Substantia nigra (tissue), 51 donors: ENCODE measurements at places on chromosomes 2 and 18.

- DNase-seq = no peak
Observed at GRCh38 chr18:6807515-6808257, 78.2 kb downstream of the ARHGAP28 start.

- DNase-seq = no peak
Observed at GRCh38 chr2:10169581-10169980, 47.0 kb downstream of the RRM2 start.

DNA sequence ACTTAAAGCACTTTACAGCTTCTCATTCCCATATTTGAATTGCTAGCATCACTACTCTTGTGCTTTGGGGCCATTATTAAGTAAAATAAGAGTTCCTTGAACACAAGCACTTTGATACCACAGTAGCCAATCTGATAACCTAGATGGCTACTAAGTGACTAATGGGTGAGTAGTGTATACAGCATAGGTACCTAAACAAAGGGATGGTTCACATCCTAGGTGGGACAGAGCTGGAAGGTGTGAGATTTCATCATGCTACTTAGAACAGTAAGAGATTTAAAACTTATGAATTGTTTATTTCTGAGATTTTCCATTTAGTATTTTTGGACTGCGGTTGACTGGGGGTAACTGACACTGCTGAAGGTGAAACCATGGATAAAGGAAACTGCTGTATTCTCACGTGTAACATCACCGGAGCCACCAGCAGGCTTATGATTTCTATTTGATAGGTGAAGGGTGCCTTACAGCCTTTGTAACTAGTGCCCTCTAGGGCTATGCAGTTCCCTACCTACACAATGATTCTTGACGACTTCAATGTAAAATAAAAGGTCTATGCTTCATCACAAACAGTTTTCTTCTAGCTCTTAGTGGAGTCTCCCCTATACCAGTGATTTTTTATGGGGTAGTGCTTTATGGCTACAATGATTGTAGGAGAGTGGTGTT is 22.1 kb upstream of the CRIM1 start:
- no peak for DNase-seq

DNA sequence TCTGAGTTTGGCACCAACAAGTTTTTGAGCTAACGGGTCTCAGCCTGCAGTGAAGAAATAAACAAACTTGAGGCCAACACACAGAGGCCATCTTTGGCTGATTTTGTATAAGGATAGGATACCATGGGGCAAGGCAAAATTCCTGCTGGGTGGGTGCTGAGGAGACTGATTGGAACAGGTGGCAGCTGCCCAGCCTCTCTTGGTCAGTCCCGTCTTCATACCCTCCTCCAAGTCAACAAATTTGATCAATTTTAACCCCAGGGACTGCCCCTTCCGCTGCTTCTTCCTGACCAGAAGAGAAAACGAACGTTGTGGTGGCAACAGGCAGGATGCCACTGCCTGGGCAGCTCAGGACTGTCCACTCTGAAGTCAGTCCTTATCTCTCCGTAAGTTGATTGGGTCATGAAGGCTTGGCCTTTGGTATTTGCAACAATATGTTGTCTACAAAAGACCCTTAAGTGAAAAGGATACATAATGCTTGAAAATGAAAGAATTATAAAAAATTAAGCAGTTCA is 139.3 kb downstream of the SPP2 start:
- DNase-seq = no peak

- no peak for DNase-seq
Observed at GRCh38 chr2:69168144-69168813, 155.3 kb downstream of the ANTXR1 start.

DNA sequence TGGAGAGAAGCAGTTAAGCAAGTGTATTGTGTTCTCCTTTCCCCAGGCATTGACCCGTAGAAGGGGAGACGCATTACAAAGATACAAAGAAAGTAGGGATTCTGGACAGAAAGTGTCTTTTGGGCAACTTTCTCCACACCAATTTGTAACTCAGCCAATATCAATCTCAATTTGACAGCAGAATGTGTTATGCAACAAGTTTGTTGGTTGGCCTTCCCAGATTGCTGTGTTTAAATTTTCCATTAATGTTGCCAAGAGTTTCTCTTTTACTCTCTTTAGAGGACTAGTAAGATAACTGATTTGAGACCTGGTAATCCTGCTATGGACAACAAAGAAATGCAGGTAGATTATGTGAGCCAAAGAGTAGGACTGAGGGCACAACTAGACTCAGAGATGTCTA is 279.6 kb downstream of the ZNF804A start:
- no peak for DNase-seq

- DNase-seq = no peak
Observed at GRCh38 chr2:199144036-199144435, 313.7 kb downstream of the SATB2 start.

DNA sequence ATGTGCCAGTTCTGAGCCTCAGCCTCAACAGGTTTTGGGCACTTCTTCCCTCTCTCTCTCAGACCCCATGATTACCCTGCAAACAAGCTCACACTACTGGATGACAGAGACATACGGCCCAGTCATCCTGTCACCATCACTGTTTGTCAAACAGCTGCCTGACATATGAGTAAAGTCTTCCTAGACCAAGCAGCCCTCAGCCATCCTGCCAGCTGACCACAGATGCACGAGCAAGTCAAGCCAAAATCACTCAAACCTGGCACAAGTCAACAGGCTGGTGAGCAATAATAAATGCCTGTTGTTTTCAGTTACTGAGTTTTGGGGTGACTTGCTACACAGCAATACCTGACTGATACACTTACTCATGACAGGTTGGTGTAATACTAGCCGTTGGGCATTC is 75.5 kb upstream of the KLF7 start:
- DNase-seq = no peak
